ENCODE measurements at places on chromosomes 3 and 15. TPM values are rescaled to one million over a fixed set of nuclear protein-coding genes. Genes with fewer than 3 reads are reported as not detected.

Gene PHC3
- 32.4 TPM for total RNA-seq

Gene GABRB3
- 1.8 TPM for total RNA-seq

Gene TM4SF4
- 0.15 TPM for total RNA-seq

Gene NEDD4
- total RNA-seq, result 43.2 TPM

Gene CHRNB4
- total RNA-seq, result not detected

Gene PRSS50
- total RNA-seq, result not detected

Gene GMNC
- total RNA-seq, result under 0.01 TPM

Gene CADPS
- total RNA-seq, result 3.8 TPM

Gene SLC24A5
- total RNA-seq, result not detected

Gene ABTB1
- 18.0 TPM for total RNA-seq

Gene LARP6
- total RNA-seq, result 69.6 TPM

Gene NOX5
- total RNA-seq, result 0.83 TPM

Gene CORO2B
- total RNA-seq, result 42.5 TPM

Gene GOLGA8T
- total RNA-seq, result not detected
